Renal pelvis (tissue), 12 donors: ENCODE measurements at places on chromosomes 7 and 10. TPM values are rescaled to one million over a fixed set of nuclear protein-coding genes. Genes with fewer than 3 reads are reported as not detected.

The THSD7A gene
- polyA plus RNA-seq, result 82.9 TPM

The TAS2R41 gene
- polyA plus RNA-seq, result not detected

The PRKAR2B gene
- 33.3 TPM for polyA plus RNA-seq

The COL26A1 gene
- polyA plus RNA-seq, result 34.3 TPM

The PRSS1 gene
- not detected for polyA plus RNA-seq

The SPDYE16 gene
- polyA plus RNA-seq, result 1.7 TPM
